Activated CD8-positive, alpha-beta memory T cell treated with anti-CD3 and anti-CD28 coated beads for 1 hour (primary cell): ENCODE measurements at places on chromosomes 2 and 18.

DNA sequence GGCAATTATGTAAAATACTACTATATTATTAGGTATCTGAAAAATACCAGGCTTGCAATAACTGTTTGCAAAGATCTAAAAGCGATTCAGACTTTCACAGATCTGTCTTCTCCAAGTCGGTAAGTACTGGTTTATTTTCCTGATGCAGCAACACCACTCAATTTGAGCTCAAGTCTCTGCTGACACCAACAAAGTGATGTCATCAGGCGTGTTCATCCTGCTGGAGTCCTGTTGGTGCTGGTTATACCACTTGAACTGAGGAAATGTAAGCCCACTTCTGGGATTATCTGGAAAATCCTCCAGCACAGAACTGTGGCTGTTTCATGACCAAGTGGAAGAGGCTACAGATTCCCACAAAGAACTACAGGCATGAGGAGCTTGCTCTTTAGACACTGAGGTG, 267.6 kb downstream of the BCL2 start:
- no peak for DNase-seq

GRCh38 chr2:77268626-77269025, 253.6 kb downstream of the LRRTM4 start:
- no peak for DNase-seq

- no peak for DNase-seq
These were observed 28.7 kb upstream of the MARCO start for GRCh38 chr2:118913131-118913802.

DNA sequence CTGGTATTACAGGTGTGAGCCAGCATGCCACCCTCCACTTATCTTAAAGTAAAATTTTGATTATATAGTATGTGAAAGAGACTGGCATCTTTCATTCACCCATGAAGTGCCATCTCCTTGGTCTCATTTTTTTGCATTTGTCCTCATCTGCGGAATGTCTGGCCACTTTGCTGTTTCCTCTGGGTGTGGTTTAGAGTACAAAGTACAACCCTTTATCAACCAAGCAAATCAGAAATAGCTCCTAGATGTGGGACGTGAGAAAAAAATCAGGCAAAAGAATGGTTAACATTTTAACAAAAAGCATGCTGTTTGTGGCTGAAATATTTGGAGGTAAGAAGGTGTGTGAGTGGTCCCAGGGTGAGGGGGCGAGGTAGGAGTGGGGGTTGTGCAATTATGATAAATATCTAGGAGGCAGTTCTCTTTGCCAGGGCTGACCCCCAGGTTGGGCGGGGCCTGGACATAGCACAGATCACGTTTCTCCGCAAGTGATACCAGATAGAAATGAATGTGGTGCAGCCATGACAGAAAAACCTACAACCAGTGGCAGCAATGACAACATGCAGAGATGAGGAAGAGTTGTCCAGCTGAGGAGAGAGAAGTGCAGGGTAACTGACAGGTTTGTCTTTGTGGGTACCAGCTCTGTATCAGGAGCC, 115.8 kb upstream of the SERTAD2 start:
- DNase-seq, result no peak

- DNase-seq, result no peak
These were observed 5.4 kb downstream of the SEMA4C start for GRCh38 chr2:96864343-96865091.
